ENCODE measurements at places on chromosomes 4 and X.

DNA sequence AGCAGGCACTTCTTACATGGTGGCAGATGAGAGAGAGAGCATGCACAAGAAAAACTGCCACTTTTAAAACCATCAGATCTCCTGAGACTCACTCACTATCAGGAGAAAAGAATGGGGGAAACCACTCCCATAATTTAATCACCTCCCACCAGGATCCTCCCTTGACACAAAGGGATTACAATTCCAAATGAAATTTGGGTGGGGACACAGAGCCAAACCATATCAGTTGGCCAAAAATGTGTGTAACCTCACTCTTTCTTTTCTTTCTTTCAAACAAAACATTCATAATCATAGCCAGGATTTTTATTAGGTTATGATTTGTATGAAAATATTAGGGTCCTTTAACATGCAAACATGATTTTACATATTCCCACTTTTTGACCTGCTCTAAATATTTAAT, 222.1 kb downstream of the PCDH18 start:
- DNase-seq, result no peak

DNA sequence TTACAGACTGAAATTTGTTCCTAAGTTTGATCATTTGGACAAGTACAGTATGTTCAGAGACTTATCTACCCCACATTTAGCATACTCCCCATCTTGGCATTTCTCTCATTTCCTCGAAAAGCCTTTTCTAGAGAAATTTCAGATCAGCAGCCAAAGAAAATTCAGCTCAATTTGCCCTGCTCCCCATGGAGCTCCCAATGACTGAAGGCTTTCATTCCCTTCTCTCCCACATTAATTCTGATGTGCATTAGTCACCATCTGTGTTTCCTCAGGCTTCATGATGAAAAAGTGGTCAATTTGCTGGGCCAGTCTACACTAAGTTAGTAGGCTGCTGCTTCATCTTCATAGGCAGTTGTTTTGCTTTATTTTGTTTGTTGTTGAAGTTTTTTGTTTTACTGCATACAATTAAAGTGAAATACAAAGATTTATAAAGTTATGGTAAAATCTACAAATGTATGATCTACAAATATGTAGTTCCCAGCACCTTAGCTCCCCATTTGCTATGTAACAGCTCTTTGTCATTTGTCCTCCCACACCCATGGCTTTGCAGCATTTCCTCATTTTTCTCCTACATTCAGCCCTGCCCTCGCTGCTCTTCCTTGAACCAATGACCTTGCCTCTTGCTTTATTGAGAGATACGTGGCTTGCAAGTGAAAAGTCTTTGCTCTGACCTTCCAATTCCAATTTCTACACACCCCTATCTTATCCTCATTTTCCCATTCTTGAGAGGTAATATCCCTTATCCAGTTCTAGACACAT, 193.9 kb downstream of the ANAPC10 start:
- no peak for DNase-seq

GRCh38 chr4:163701916-163702315, 207.4 kb downstream of the TMA16 start:
- DNase-seq, result peak; percentile 51

- no peak for DNase-seq
Observed at GRCh38 chr4:8410641-8411271, 29.8 kb downstream of the ACOX3 start.

DNA sequence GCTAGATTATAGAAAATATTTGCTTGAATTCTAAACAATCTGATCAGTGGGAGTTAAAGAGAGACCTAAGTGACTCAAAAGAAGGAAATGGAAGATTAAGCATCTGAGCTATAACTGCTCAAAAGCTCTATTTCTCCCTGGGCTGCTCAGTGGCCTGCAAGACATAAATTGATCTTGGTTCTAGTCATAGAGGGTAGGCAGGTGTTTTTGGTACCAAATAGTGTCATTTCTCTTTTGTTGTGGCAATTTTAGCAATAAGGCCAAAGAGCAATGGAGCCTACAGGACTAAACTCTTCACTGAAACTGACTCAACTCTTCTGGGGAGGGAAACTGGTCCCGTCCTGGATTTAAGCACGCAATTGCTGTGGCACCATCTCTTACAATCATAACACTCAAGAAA, 33.9 kb upstream of the BMP2K start:
- no peak for DNase-seq

- DNase-seq, result no peak
Observed at GRCh38 chr4:134324179-134324578, 122.6 kb upstream of the PABPC4L start.

DNA sequence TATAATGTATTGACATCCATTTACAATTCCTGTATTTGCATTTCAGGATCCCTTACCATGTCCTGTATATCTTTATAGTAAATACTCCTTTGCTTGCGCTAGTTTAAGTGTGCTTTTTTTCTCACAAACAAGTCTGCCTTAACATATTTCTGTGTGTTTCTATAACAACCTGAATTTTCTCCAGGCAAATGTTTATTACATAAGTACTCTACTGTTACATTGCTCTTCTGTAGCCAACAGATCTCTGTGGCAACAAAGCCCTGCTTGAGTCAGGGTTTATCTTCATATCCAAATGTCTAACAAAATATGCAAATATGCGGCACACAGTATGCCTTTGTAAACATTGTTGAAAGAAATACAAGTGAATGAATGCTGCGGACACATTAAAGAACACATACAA, 625.5 kb downstream of the TLL1 start:
- DNase-seq, result no peak

DNA sequence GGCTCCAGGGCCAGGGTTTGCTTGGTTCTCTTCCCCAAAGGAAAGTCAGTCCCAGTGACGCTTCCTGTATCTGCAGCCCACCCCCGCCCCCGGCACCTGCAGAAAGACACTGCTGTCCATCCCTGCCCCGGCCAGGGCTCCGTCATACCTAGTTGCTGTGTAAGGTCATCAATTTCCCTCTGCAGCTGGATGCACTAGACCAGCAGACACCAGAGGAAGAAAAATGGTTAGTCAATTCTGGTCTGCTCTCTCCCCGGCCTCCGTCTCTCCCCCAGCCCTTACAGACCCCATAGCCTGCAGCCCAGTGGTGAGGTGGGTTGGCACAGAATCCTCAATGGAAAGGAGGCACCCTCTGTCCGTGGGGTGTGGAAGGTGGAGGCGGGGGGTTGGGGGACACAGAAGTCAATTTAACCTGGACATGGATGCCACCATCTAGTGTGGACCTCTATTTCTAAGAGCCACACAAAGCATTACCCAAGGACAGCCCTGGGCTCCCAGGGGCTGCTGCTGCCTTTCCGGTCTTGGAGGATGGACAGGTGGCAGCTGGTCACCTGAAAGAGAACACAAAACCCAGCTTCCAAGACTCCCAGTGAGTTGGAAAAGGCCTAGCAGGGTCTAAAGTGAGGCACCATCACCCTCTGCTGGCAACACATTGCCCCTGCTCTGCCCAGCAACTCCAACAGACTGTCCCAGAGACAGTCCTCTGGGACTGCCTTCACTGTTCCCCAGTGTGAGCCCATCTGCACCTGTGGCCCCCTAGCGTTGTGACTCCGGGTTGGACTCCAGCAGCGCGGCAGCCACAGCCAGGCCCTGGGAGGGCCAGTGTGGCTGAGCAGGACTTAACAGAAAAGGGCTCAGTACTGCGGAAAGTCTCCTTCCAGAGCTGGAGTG, 40.2 kb upstream of the NHSL2 start:
- DNase-seq, result peak; percentile 2

Data from NAMALWA (cell line).